ENCODE measurements at places on chromosomes 7 and 10.

GRCh38 chr7:141785706-141786552 lies 4.1 kb upstream of the TAS2R5 start:
- no peak for DNase-seq

GRCh38 chr7:1777122-1777521 lies 107.0 kb downstream of the ELFN1 start:
- no peak for DNase-seq

DNA sequence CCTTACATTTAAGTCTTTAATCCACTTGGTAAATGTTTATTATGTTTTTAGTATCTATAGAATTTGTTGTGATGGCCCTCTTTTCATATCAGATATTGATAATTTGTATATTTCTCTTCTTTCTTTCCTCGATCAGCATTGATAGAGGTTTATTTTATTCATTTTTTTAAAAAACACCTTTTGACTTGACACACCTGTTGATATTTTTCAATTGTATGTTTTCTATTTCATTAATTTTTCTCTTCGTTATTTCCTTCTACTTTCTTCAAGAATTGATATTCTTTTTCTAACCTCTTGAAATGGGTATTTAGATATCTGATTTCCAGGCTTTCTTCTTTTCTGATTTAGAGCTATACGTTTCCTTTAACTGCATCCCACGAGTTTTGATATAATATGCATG lies 50.9 kb downstream of the BTBD16 start:
- DNase-seq: no peak

- no peak for DNase-seq
These were observed 266.3 kb downstream of the PPP1R3A start for GRCh38 chr7:113652501-113652900.

GRCh38 chr10:5349362-5349761 lies 15.4 kb upstream of the UCN3 start:
- no peak for DNase-seq

DNA sequence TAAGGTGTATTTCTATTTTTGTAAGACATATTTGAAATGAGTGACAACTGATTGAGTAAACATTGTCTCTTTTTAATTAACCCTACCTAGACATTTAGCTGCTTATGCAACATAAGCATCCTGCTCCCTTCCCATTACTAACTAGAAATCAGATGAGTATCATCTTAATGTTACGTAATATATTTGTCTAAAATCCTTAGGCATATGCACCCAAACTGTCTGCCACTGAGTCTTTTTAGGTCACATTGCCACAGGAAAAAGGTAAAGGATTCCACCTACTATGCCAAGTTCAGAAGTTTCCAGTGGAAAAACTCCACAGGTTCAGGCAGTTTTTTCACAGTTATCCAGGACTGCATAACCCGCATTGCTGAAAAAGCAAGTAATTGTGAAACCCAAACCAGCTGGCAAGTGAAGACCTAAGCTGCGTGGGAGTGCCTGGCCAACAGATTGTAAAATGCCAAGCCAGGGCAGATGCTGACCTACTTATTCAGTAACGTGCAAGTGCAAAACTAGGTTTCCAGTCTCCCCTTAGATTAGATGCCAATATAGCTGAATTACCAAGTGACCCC lies 983.7 kb downstream of the GATA3 start:
- no peak for DNase-seq

All from urinary bladder (tissue), 4 donors.